ENCODE measurements at places on chromosomes 3 and 15. TPM values are rescaled to one million over a fixed set of nuclear protein-coding genes. Genes with fewer than 3 reads are reported as not detected.

GRCh38 chr3:108623504-108623903 is 34.0 kb downstream of the DZIP3 start:
- DNase-seq = no peak

- no peak for DNase-seq
Measured at GRCh38 chr15:67340630-67341029, 86.0 kb downstream of the IQCH start.

The LSAMP gene
- total RNA-seq = 3.7 TPM

GRCh38 chr3:15845475-15845874 is 47.7 kb upstream of the ANKRD28 start:
- DNase-seq = no peak

DNA sequence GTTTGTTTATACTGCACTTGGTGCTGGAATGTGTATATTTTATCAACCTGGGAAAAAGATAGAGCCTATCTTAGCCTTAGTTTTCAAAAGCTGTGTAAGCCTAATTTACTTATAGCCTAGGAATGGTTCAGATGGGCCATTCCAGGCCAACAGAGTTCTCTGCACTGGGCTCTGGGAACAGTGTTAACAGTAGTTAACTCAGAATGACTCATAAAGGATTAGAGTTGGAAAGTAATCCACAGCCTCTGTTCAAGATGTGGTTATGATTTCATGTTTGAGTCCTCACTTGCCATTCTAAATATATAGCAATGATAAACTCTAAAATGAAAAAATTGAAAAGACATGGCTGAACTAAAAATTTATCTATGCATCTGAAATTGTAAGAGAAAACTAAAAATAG is 22.6 kb upstream of the PEX5L start:
- no peak for DNase-seq

The IQCF2 gene
- not detected for total RNA-seq

The CRYGS gene
- 1.9 TPM for total RNA-seq

- DNase-seq = no peak
Measured at GRCh38 chr15:86016750-86017149, 62.9 kb upstream of the AGBL1 start.

DNA sequence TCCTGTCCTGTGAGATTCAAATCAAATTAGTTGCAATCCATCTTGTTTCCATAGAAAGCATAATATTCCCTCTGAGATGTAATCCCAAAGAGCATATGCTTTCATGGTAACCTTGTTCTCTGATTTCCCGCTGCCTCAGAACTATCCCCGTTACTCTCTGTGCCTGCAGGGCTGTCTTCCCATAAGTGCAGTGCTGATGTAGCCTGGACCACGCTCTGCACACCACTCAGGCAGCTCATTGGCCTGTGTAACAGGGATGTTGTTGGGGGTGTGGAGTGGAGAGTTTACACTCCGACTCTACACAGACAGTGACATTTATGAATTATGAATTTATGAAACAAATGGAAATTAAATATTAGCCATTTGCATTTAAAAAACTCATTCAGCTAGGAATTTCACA is 33.6 kb upstream of the CNTN3 start:
- no peak for DNase-seq

The ADCY5 gene
- 41.1 TPM for total RNA-seq

The APBA2 gene
- 2.7 TPM for total RNA-seq
